ENCODE measurements at places on chromosomes 5 and 9. TPM values are rescaled to one million over a fixed set of nuclear protein-coding genes. Genes with fewer than 3 reads are reported as not detected.

CEL gene
- total RNA-seq = 0.79 TPM

SOHLH1 gene
- not detected for total RNA-seq

C1QTNF2 gene
- 12.3 TPM for total RNA-seq

GRCh38 chr9:135802876-135803419, 101.0 kb downstream of the KCNT1 start:
- DNase-seq = no peak

GRCh38 chr5:160747987-160748386, 104.0 kb downstream of the ATP10B start:
- DNase-seq = no peak

Measured in skin of body (tissue), 3 donors.